ENCODE measurements at places on chromosomes 7 and 10.

- DNase-seq = no peak
Measured at GRCh38 chr10:76675951-76676587, 961.5 kb downstream of the KCNMA1 start.

GRCh38 chr7:8205537-8205936 is 56.4 kb downstream of the ICA1 start:
- no peak for DNase-seq

- DNase-seq = no peak
Measured at GRCh38 chr7:15831606-15832005, 145.1 kb upstream of the MEOX2 start.

DNA sequence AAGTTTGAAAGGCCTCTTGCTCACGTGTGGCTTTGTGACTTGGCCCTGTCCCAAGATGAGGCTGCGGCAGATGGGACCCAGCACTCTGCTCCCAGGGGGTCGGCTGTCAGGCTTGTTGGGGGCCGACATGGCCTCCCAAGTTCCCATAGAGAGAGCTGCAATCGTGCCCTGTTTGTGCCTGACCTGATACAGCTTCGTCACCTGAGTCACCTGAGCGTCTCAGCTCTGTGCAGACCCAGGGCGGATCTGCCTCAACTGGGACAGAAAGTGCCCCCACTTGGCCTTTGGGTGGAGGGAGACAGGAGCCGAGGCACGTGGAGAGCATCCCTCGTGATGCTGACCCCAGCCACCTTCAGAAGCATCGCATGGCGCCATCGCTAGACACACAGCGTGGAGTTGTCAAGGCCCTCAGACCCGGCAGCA is 21.7 kb downstream of the PAPOLB start:
- no peak for DNase-seq

GRCh38 chr10:103691723-103692435 is 163.5 kb downstream of the SH3PXD2A start:
- no peak for DNase-seq

DNA sequence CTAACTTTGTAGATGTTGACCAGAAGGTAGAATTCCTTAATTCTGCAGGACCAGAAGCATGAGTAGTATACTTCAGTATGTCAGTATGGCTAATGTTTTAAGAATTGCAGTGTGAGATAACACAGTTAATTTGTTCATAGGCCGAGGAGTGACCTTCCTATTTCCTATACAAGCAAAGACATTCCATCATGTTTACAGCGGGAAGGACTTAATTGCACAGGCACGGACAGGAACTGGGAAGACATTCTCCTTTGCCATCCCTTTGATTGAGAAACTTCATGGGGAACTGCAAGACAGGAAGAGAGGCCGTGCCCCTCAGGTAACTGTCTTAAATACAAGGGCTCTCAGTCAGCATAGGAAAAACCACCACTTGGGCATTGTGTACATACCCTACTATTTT is 7.2 kb downstream of the DDX21 start:
- DNase-seq = no peak

DNA sequence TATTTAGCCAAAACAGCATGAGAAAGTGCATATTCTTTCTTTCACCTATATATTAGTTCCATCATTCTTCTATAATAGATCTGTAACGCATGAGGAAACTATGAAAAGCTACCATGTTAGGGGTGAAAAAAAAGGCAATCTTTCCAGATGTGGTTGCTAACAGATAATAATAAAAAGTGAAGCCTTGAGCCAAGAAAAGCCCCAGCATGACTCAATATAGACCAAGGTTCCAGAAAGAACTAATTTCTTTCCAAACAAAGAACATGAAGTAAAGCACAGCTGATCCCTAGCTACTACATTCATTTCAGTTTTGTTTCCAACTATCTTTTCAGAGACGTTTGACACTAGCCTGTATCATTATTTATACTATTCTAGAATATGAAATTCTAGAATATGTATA is 16.4 kb downstream of the ARL4A start:
- DNase-seq = no peak

Data from effector CD4-positive, alpha-beta T cell (primary cell).